ENCODE measurements at places on chromosomes 1 and 21.
A peak's percentile ranks its signal among the peaks of the same experiment; 100 is the strongest.

DNA sequence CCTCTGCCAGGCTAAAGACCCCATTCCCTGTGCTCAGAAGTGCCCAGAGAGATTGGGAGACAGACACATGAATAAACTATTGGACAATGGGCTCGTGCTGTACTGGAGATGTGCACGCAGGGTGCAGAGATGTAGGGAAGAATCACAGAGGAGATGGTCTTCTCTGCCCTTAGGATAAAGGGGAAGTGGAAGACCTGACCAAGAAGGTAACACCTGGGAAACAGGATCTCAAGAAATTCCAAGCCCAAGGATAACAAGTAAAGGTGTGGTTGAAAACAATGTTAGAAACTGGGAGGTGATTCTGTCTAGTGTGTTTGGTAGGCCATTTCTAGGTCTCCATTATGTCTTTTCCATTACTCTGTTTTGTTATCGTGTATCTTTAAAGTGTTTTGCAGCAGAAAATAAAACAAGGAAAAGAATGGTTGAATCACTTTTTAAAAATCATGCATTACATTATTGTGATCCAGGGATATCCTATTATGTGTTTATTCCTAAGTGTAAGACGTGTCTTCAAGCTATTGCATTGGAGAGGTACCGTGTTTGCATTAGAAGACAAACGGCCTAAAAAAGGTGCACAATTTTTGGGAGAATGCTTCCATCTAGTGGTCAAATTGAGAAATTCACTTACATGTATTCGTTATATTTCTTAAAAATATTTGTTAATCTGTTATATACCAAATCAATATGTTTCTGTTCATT, 40.8 kb upstream of the KCTD3 start:
- DNase-seq: peak; percentile 61

DNA sequence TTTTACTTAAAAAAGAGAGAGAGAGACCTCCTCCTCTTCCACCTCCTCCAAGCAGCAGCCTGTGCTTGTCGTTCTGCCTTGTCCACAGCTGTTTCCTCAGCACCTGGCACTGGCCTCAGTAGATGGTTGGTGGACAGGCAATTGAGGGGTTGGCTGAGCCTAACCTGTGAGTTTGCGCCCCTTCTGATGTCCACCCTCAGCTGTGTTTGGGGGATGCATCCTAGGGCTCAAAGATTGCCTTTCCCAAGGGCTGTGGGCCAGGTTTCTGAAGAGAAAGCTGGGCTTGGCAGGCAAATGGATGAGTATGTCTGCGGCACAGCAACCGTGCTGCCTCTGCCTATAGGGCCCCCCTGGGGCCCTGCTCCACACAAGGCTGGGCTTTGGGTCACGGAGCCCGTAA, 35.1 kb upstream of the KDM4A start:
- no peak for DNase-seq

- no peak for DNase-seq
These were observed 3.7 kb downstream of the COL24A1 start for GRCh38 chr1:86152887-86153286.

DNA sequence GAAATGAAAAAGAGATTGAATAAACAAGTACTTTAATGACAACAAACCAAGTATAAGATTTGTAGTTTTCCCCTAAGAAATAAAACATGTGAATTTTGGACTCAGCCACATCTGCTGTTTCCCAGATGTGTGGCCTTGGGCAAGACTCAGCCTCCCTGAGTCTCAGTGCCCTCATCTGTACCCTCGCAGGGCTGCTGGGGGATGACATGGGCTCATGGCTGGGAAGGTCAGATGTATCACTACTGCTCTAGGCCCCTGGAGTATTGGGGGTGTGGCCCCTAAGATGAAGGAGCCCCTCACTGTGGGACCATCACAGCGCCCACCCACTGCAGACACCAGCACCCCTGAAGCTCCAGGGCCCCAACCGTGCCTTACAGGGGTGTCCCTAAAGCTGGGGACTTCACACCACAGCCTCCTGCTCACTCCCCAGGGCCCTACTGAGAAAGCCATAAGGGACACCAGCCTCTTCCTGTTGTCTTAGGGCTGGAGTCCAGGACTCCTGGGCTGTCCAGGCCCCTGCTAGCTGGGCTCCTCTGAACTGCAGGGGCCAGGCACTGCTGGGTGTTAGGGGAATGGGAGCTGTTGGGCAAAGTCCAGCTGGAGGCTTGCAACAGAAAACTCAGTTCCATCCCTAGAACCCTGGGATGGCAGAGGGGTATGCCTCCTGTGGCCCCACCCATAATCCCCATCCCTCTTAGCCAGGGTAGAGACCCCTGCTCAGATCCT, 104.0 kb upstream of the WNT4 start:
- no peak for DNase-seq

GRCh38 chr1:205986292-205986691, 16.9 kb downstream of the RAB7B start:
- DNase-seq: no peak

DNA sequence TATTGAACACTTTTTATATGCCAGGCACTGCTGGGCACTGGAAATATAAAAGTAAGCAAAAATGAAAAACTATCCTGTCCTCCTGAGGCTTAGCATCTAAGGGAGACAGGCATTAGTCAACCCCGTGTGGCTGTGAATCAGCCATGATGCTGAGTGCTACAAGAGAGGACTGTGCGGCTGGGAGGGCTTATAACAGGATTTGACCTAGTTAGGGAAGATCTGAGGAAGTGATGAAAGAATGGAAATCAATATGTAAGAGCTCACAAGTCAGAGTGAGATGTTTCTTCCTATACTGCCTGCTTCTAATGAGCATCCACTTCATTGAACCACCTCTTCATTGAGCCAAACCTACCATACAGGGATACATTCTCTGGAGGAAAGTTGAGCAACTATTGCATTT, 15.1 kb downstream of the TRIM45 start:
- DNase-seq: no peak

GRCh38 chr1:176745945-176746344, 283.0 kb downstream of the PAPPA2 start:
- peak; percentile 9 for DNase-seq

DNA sequence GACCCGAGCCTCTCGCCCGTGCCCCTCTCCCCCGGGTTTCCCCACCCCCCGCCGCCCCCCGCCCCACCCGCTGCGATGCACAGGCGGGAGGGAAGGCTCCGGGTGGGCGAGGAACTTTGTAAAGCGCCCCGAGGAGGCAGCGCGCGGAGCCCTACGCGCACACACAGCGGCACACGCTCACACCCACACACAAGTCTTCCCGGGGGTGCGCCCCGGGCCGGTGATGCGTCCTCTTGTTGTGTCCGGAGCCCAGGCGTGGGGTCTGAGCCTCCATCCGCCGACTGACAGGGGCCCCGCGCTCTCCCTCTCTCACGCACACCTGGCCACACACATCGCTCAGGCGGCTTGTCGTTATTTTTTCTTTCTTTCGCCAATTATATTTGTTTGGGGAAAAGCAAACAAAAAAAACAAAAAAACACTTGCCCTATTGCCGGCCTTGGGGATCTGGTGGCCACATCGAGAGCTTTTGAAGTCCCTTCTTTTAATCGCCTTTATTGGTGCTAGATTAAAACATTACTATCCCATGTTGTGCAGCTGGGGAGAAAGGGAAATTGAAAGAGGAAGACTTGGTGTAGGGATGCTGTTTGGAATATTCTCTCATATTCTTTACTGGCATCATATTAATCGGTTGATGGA, 770 bp downstream of the NTNG1 start:
- DNase-seq: no peak

DNA sequence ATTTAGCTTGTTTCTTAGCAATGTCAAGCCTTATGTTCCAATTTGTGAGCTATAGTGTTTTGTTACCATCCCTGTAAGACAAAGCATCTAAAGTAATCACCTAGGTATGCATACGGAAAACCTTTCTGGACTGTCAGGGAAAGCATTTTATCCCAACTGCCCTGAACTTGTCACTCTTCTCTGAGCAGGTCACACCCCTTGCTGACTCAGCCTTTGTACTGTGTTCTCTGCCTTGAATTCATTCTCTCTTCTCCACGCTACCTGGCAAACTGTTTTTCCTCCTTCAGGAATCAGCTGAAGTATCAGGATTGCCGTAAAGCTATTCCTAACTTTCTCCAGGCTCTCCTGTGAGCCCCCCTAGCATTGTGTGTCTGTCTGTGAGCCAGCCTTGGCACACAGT, 54.2 kb downstream of the PBX1 start:
- DNase-seq: peak; percentile 90

DNA sequence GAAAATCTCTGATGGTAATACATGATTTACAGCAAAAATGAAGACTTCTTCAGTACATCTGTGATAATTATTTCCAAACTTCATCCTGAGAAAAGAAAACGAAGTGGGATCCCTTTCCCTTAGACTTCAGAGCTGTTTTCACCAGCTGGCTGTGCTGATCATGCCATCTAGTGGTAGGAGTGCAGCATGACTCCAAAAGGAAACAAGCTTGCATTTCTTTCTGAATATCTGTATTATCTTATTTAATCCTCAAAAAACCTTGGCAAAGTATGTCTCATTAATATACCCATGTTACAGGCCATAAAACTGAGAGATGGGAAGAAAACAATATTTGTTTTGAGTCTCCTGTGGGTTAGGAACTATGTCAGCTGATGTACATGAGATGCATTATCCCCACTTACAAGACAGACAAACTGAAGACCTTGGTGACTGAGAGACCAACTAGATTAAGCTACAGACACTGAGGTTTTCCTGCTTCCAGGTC, 9.8 kb upstream of the GJA8 start:
- peak; percentile 61 for DNase-seq

DNA sequence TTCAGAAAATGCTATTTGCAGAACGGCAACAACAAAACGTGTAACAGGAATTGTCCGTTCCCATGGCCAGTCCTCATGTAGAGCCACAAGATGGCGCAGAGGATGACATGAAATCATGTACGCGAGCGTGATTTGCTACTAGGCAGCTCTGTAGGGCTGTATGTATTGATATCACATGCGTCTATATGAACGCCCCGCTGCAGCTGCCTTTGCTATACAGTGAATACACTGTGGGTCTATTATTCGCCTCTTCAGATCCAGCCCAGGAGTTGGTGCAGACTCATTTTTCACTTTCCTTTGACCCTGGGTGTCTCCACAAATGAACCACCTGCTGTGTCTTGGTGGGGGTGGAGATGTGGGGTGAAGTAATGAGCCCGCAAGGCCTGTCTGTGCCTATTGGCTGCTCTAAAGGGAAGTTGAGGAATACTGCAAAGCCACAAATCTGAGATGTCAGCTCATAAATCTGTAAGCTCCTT, 361.5 kb downstream of the KIF26B start:
- no peak for DNase-seq

DNA sequence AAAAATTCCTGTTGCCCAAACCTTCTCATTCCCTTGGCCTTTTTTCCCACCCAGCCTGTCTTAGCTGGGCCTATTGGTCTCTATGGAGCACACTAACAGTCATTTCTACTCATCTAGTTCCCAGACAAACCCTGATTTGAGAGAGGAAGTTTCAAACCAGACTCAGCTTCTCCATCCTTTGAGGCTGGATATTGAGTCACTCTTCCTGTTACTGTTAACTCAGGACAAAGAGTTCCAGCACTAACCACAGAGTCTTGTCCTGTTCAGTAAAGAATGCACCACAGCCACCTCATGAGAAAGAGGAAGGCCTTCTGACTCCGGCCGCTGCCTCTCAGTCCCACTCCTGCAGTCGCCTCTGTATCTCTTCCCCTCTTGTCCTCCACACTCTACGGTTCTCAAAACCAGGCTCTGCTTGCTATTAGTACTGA, 137.8 kb downstream of the PTPRC start:
- peak; percentile 97 for DNase-seq

GRCh38 chr1:101311146-101311920, 74.5 kb downstream of the S1PR1 start:
- DNase-seq: no peak

DNA sequence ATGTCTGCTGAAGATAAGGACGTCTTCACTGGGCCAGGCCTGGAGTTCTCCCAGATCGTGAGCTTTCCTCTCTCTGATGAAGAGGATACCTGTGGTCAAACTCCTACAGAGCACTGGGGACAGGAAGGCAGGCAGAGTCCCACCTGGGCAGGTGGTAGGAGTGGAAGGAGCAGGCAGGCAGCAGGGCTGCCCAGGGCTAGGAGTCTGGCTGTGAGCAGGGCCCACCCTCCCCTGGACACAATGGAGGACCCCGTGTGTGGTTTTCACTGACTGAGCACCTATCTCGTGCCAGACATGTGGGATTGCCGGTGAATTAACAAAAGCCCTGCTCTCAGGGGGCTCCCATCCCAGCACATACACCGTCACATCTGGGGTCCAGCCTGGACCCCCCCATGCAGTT, 4.9 kb upstream of the SAMD11 start:
- DNase-seq: no peak

- peak; percentile 100 for DNase-seq
These were observed 123.3 kb upstream of the IFFO2 start for GRCh38 chr1:19079541-19080472.

DNA sequence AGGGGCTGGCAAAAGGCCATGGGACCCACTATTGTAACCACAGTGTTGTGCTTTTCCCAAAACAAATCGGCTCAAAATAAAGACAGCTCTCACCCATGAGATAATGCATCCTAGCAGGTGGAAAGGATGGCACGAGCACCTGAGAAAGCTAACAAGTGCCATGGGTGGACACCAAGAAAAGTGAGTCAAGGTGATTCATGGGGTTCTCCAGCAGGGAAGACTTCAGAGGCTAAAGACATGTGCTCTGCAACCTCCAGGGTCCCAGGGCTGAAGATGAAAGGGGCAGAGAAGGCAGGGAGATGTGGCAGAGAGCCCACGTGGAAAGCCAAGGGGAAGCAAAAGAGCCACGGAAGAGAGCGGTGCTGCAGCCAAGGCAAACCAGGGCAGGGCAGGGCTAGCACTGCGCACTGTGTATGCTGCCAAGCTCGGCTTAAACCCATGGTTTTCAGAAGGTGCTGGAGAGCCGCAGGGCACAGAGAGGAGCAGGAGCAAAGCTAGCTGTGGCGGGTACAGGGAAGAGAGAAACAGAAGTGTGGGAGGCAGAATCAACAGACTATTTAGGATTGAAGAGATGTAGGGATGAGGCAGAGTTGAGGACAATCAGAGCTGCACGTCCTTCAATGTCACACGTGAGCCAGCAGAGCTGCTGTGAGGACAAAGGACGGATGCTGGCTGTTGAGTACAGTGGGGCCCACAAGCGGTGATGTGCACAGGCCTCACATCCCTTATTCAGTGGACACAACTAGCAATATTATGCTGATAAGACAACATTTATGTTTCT, 41.8 kb upstream of the C1orf198 start:
- DNase-seq: no peak

DNA sequence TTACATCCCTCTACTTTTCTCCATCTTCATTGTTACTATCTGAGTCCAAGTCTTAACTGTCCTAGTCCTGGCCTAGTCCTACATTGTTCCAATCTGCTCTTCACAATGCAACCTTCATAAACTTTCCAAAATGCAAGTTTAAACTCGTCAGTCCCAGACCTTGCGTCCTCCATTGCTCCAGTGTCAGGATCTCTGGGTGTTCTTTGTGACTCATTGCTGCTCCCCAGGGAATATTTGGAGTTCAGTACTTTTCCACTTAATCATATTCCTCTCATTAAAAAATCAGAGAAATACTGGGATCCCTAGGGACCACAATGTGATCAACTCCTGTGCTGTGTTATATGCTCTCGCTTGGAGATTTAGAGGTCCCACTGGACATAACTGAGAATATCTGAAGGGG, 18.0 kb upstream of the KPRP start:
- DNase-seq: no peak

GRCh38 chr1:20325407-20325843, 34.8 kb downstream of the VWA5B1 start:
- no peak for DNase-seq

Data from renal cortical epithelial cell (primary cell).